PC-3 (cell line): ENCODE measurements at places on chromosomes 6 and 20. TPM values are rescaled to one million over a fixed set of nuclear protein-coding genes. Genes with fewer than 3 reads are reported as not detected.

GRCh38 chr6:168212362-168212761, 107.2 kb downstream of the DACT2 start:
- no peaks in the 10 kb centered on the region for H3K36me3 ChIP-seq
- no peak overlapping the region for H3K4me3 ChIP-seq
- H3K4me1 ChIP-seq = no peaks in the 10 kb centered on the region

DNA sequence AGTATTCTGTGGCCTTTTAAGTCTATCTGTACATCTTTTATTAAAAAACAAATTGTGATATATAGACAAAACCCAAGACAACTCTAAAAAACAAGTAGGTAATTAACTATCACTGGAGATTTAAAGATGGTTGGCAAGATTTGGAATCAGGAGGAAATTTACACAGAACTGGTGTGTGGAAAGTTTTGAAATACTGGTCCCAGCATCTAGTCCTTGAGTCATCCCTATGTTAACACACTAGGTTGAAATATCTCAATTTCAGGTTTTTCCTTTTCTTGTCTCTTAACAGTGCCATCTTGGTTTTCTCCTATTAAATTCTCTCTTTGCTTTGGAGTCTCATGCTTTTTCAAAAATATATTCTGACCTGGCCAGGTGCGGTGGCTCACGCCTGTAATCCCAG, 27.5 kb downstream of the SASH1 start:
- DNase-seq = no peak
- H3K36me3 ChIP-seq = no peaks in the 10 kb centered on the region
- no peak overlapping the region for H3K27ac ChIP-seq
- H3K4me1 ChIP-seq = no peaks in the 10 kb centered on the region
- H3K27me3 ChIP-seq = no peaks in the 10 kb centered on the region

DNA sequence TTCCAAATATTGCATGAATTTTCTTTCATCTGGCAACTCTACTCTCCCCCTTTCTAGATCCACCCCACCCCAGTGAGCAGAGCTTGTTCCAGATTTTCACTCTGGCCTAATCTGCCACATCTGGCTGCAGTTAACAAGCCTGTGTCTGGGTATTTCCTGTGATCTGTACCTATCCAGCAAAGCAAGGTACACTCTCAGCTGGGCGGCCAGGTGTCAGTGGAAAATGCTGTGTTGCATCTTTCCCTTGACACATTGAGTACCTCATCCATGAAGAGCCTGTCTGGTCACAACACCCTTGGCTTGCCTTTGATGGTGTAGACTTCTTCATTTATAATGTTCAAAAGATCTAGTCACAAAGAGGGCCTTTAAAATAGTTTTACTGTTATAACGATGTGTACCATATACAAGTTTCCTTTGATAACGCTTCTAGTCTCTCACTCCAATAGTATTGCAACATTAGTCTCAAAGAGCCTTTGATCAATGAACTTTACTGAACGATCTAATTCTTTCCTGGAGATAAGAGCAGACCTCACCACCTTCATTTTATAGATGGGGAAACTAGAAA, 6.0 kb upstream of the RNF182 start:
- H3K27me3 ChIP-seq = no peaks in the 10 kb centered on the region
- no peaks in the 10 kb centered on the region for H3K36me3 ChIP-seq
- H3K4me1 ChIP-seq = peaks cover 25% of the 10 kb centered on the region
- DNase-seq = no peak
- H3K27ac ChIP-seq = no peak overlapping the region

GRCh38 chr20:11267131-11267761, 593.4 kb upstream of the JAG1 start:
- H3K36me3 ChIP-seq = no peaks in the 10 kb centered on the region
- H3K4me1 ChIP-seq = peaks cover 27% of the 10 kb centered on the region
- peak overlapping the region; percentile 50; the same call in 1 of the 2 replicates for H3K4me3 ChIP-seq
- H3K27ac ChIP-seq = peak overlapping the region; percentile 93

GRCh38 chr6:78611102-78611620, 256.2 kb upstream of the IRAK1BP1 start:
- no peak for DNase-seq
- no peaks in the 10 kb centered on the region for H3K27me3 ChIP-seq

DNA sequence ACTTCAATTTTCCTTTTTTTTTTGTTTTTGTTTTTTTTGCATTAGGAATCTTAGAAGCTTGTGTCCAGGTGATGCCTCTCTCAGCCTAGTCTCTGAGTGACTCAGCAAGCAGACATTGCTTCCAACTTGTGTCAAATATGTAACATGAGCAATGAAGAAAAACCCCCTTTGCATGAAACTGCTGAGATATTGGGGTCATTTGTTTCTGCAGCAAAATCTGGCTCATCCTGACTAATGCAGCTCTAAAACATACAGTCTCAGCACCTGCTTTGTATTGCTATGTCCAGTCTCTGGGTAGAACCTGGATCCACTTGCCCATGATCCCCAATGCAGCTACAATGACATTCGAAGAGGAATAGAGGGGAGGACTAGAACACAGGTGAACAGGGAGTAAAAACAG, 55.7 kb upstream of the LRFN2 start:
- no peak overlapping the region for H3K27ac ChIP-seq
- no peak overlapping the region for H3K4me3 ChIP-seq
- H3K27me3 ChIP-seq = peaks cover 21% of the 10 kb centered on the region
- no peak for DNase-seq
- no peaks in the 10 kb centered on the region for H3K36me3 ChIP-seq

GRCh38 chr6:43467752-43468151, 9.6 kb upstream of the TJAP1 start:
- H3K36me3 ChIP-seq = no peaks in the 10 kb centered on the region
- no peak for DNase-seq
- no peaks in the 10 kb centered on the region for H3K27me3 ChIP-seq
- H3K27ac ChIP-seq = no peak overlapping the region

DNA sequence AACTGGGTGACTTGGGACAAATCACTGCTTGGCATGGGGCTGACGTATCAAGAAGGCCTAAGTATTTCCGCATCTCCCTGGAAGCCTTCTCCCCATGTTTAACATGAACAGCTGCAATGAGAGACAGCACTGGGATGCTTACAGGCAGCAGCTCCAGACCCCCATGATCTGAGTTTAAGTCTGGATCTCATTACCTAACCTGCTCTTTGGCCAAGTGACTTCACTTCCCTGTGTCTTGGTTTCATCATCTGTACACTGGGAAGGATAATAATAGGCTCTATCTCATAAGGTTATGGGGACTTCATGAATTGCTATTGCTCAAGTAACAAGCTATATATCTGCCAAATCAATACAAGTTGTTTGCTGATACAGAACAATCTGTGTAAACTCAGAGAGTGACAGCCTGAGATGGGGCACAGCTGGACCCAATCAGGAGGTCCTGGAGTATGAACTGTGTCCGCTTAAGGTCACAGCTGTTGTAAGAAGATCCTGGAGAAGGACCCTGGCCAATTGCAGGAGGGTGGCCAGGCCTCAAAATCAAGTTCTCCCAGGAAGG, 56.0 kb downstream of the TGM2 start:
- peaks cover 38% of the 10 kb centered on the region for H3K4me1 ChIP-seq
- H3K27me3 ChIP-seq = no peaks in the 10 kb centered on the region
- H3K36me3 ChIP-seq = no peaks in the 10 kb centered on the region

DNA sequence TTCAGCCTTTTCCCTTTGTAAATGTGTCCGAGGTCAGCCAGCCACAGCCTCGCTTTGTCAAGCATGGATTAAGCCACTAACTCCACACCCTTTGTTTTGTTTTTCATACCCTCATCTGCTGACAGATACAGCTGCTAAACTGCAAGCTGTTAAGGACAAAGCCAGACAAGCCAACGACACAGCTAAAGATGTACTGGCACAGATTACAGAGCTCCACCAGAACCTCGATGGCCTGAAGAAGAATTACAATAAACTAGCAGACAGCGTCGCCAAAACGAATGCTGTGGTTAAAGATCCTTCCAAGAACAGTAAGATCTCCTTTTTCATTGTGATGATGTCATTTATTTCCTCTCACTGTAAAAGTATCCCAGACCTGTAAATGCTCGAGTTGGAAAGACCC, 269.3 kb downstream of the ARHGAP18 start:
- no peak overlapping the region for H3K27ac ChIP-seq
- H3K27me3 ChIP-seq = no peaks in the 10 kb centered on the region
- H3K4me1 ChIP-seq = no peaks in the 10 kb centered on the region
- no peak for DNase-seq

- peaks cover 74% of the 10 kb centered on the region for H3K27me3 ChIP-seq
- H3K4me1 ChIP-seq = no peaks in the 10 kb centered on the region
- no peak overlapping the region for H3K4me3 ChIP-seq
- no peak overlapping the region for H3K27ac ChIP-seq
- H3K36me3 ChIP-seq = no peaks in the 10 kb centered on the region
- DNase-seq = peak; percentile 16
Measured at GRCh38 chr6:1364791-1365190, 24.6 kb upstream of the FOXF2 start.

GRCh38 chr20:2616634-2617033, 35.8 kb upstream of the NOP56 start:
- H3K4me3 ChIP-seq = no peak overlapping the region
- DNase-seq = no peak
- no peak overlapping the region for H3K27ac ChIP-seq
- H3K4me1 ChIP-seq = no peaks in the 10 kb centered on the region
- peaks cover 51% of the 10 kb centered on the region for H3K27me3 ChIP-seq
- H3K36me3 ChIP-seq = no peaks in the 10 kb centered on the region

- DNase-seq = no peak
- no peaks in the 10 kb centered on the region for H3K27me3 ChIP-seq
- H3K36me3 ChIP-seq = no peaks in the 10 kb centered on the region; the same call in 1 of the 2 replicates
- H3K4me3 ChIP-seq = peak overlapping the region; percentile 43; the same call in 1 of the 2 replicates
- peaks cover 12% of the 10 kb centered on the region; the same call in 1 of the 2 replicates for H3K4me1 ChIP-seq
Measured at GRCh38 chr6:148578837-148579565, 167.8 kb upstream of the UST start.

GRCh38 chr20:49700411-49701185, 13.1 kb downstream of the B4GALT5 start:
- H3K4me1 ChIP-seq = peaks cover 55% of the 10 kb centered on the region
- peak overlapping the region; percentile 85 for H3K27ac ChIP-seq
- H3K36me3 ChIP-seq = no peaks in the 10 kb centered on the region; the same call in 1 of the 2 replicates

DNA sequence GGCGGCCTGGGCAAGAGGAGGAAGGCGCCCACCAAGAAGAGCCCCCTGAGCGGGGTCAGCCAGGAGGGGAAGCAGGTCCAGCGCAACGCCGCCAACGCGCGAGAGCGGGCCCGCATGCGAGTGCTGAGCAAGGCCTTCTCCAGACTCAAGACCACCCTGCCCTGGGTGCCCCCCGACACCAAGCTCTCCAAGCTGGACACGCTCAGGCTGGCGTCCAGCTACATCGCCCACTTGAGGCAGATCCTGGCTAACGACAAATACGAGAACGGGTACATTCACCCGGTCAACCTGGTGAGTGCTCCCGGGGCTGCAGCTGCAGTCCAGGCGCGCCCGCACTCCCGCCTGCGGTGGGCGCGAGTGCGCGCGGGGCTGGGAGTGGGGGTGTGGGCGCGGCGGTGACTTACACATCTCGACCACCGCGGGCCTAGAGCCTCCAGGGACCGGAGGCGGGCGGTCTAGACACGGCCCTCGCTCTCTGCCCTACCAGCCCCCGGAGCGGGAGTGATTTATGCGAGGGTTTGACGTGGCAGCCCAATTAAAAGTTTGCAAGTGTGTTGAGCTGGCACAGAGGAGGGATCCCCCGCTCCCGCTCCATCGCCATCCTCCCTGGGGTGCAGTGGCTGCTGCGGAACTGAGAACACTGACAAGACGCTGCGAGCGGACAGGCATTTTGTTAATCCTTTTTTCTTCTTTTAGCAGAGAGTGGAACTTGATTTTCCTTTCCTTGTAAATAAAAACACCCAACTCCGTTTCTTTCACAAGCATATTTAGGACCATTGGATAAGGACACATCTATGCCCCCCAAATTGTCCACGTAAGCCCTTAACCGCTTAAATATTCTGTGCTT, 867 bp downstream of the TCF21 start:
- DNase-seq = no peak
- H3K36me3 ChIP-seq = no peaks in the 10 kb centered on the region
- no peak overlapping the region for H3K27ac ChIP-seq
- peaks cover 48% of the 10 kb centered on the region for H3K27me3 ChIP-seq
- 0 out of 2 replicates have a peak, but pooled peaks cover 5% of the 10 kb centered on the region for H3K4me1 ChIP-seq

DNA sequence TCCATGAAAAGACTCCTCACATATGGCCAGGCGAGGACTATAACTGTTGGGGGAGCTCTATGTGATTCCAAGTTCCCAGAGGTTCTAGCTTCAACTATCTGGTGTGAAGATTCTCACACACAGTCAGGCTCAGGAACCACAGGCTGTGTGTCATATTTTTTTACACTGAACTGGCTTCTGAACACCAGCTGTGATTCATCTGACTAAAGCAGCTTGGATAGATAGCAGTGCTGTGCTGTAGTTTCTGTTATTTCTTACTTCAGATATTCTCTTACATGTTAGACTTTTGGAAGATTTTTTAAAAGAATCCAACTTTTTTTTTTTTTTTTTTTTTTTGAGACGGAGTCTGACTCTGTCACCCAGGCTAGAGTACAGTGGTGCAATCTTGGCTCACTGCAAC, 140.7 kb upstream of the MCHR2 start:
- DNase-seq = no peak
- H3K36me3 ChIP-seq = no peaks in the 10 kb centered on the region
- H3K27ac ChIP-seq = no peak overlapping the region

- DNase-seq = no peak
- H3K4me3 ChIP-seq = no peak overlapping the region
- H3K27ac ChIP-seq = no peak overlapping the region
Measured at GRCh38 chr20:19633985-19634384, 124.1 kb upstream of the RIN2 start.

- H3K4me1 ChIP-seq = 0 out of 2 replicates have a peak, but pooled peaks cover 7% of the 10 kb centered on the region
- H3K27ac ChIP-seq = no peak overlapping the region
- H3K36me3 ChIP-seq = no peaks in the 10 kb centered on the region
- H3K4me3 ChIP-seq = no peak overlapping the region
Measured at GRCh38 chr20:8082989-8083388, 49.1 kb upstream of the PLCB1 start.

DNA sequence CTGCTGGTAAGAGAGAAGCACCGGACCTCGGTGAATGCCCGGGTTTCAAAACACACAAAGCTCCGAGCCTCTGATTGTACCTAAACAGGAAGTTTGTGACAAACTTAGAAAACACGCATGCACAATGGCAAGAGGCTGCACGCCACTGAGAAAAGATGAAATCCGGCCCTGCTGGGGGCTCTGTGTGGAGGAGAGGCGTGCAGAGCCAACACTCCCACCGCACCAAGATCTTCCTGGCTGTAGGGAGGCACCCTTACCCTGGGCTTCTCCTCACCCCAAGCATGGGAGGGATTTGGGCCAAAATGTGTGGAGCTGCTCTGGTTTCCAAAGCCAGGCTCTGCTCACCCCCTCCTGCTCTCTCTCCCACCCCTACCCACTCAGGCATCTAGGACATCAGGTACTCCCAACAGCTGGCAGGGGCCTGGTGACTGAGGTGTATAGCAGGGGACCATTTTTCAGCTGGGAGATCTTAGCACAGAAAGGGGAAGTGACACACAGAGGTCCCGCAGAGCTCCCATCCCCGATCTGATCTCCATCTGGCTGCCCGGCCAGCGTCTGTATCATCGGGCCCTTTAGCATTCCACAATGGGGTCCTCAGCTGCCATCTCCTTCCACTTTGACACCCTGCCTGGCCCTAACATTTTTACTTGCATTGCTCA, 84.2 kb downstream of the TRERF1 start:
- H3K36me3 ChIP-seq = no peaks in the 10 kb centered on the region
- no peak for DNase-seq
- peaks cover 8% of the 10 kb centered on the region for H3K4me1 ChIP-seq
- H3K27ac ChIP-seq = no peak overlapping the region
- no peak overlapping the region for H3K4me3 ChIP-seq

The STAU1 gene
- 87.8 and 111 TPM in 2 replicates for total RNA-seq

The FAM209B gene
- 0.58 TPM in 1 of 2 replicates, not detected in the other for total RNA-seq

The CNR1 gene
- total RNA-seq = not detected in 2 replicates

The ELOVL4 gene
- total RNA-seq = 1.1 and 1.6 TPM in 2 replicates

The MYT1 gene
- 0.22 and 0.29 TPM in 2 replicates for total RNA-seq

The ENPP1 gene
- total RNA-seq = 4.4 and 5.1 TPM in 2 replicates

The SLC17A1 gene
- not detected in 2 replicates for total RNA-seq

The UBD gene
- total RNA-seq = not detected in 2 replicates

The MAPK13 gene
- total RNA-seq = 36.9 and 41.4 TPM in 2 replicates
